Stimulated activated CD4-positive, alpha-beta T cell treated with anti-CD3 and anti-CD28 coated beads, Interleukin-15, amount 100 ng/mL, for 1 hour (primary cell): ENCODE measurements at places on chromosomes 12 and 14.

DNA sequence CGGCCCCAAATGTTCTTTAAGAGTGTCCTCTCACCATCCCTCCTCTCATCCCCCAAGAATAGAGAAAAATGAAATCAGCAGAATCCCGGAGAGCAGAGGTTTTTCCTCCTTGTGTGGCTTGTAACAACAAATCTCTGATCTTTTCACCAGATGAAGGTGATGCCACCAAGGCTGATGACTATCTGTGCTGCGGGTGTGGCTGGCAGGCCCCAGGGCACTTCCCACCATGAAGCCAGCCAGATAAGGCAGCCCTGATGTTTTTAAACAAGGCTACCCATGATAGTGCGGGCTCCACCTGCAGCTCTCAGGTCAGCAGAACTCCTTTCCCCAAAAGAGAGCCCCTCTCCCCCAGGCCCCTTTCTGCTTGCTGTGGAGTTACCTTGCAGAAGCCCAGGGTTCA lies 58.0 kb upstream of the PARP11 start:
- DNase-seq, result no peak

DNA sequence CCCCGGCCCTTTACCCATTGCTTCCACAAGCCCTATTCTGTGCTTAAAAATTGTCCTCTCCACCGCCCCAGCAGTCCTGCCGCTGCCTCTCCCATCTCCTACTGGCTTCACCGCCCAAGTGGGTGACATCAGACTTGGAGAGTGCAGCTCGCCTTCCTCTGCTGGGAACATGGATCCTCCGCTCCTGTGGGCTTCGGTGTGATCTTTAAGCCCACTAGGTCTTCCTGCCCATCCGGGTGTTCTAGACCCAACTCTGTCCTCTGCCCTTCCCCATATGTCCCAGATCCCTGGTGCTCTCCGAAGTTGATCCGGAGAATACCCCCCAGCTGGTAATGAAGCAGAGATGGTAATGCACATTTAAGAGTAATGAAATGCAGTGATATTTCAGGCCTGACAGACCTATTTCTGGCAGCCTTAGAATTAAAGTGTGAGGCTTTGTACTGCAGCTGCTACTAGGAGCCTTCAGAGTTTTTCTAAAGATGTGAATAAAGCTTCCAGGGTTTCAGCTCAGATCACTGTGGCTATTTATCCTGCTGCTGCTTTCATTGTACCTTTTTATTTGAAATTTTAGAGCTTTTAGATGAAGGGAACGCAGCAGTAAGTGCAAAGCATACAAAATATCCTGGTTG lies 22.9 kb upstream of the CTDSP2 start:
- DNase-seq, result no peak

GRCh38 chr14:52992236-52992870 lies 41.5 kb upstream of the FERMT2 start:
- no peak for DNase-seq

DNA sequence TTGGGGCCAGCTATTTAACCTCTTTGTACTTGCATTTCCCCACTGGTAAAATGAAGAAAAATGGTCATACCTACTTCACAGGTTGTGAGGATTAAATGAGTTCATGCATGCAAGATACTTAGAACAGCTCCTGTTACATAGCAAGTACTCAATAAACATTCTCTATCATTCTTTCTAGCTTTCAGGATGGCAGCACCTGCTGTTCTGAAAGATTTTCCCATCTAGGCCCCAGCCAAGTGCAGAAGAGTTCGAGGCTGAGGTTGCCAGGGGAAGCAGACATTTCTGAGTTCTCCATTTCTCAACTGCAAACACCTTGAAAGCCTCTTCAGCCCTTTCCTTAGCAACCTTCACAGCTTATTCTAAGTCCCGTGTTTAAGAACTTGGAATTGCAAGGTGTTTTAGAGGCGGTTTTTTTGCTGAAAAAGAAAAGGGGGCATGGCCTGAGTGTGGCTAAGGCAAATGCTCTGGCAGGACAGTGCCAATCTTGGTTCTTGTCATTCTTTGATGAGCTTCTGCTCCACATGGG lies 73.0 kb upstream of the PRMT8 start:
- DNase-seq, result no peak

- no peak for DNase-seq
These were observed 10.7 kb downstream of the MARS1 start for GRCh38 chr12:57498571-57498970.

DNA sequence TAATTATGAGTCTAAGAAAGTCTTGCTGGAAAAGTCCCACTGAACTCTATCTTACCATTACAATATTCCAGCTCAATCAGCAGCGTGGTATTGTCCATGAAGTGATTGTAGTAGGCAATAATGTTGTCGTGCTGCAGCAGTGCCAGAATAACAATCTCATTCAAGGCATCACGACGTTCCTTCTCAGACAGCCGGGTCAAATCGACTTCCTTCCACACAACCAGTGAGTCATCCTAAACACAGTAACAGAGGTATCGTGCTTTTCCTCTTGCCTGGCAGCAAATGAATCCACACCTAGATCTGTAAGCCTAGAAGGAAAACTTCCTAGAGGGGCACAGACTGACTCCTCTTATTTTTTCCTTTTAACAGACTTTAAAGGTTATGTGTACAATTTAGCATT lies 2.9 kb downstream of the NEK9 start:
- no peak for DNase-seq

DNA sequence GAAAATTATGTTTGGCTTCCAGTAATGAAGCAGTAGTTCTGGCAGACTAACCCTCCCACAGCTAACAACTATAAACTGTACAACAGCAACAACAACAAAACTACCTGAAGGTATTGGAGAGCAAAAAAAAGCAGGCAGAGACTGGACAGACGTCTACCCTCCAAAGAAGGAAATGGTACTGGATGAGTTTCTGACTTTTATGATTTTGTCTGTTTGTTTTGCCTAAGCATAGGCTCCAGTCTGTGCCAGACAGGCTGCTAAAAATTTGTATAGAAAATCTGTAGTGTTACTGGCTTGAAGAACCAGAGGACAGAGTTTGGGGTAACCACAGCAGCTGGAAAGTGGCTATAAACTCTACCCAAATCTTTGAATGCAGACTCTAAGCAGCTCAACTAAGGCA lies 131.3 kb downstream of the SLC25A47 start:
- no peak for DNase-seq

DNA sequence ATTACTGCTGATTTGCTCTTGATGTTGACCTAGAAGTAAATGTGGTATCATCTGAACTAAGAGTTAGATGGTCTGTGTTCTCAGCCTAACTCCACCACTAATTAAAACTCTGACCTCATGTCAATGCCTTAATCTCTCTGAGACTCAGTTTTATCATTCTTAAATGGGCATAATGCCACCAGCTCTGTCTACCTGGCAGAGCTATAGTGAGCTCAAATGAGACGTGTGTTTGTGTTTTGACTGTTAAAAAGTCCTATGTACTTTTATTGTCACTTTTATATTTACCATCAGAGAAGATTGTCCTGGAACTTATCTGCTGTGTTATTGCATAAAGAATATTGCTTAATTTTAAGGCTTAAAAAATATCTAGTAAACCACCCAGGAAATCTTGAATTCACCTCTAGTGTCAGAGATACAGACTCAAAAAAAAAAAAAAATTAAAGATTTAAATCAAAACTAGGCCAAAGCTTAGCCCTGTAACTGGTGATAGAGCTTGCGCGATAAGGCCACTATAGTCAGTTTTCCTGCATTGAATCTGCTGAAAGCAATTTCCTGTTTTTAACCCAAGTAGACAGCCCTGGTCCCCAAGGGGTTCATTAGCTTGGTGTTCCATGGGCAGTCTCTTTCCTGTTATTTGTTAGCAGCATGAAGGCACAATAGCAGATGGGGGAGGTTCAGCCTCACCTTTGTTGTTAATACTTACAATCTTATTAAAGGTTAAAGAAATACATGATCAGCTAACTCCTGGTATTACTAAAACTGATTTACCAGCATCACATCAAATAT lies 261.8 kb downstream of the ATP23 start:
- DNase-seq, result no peak

DNA sequence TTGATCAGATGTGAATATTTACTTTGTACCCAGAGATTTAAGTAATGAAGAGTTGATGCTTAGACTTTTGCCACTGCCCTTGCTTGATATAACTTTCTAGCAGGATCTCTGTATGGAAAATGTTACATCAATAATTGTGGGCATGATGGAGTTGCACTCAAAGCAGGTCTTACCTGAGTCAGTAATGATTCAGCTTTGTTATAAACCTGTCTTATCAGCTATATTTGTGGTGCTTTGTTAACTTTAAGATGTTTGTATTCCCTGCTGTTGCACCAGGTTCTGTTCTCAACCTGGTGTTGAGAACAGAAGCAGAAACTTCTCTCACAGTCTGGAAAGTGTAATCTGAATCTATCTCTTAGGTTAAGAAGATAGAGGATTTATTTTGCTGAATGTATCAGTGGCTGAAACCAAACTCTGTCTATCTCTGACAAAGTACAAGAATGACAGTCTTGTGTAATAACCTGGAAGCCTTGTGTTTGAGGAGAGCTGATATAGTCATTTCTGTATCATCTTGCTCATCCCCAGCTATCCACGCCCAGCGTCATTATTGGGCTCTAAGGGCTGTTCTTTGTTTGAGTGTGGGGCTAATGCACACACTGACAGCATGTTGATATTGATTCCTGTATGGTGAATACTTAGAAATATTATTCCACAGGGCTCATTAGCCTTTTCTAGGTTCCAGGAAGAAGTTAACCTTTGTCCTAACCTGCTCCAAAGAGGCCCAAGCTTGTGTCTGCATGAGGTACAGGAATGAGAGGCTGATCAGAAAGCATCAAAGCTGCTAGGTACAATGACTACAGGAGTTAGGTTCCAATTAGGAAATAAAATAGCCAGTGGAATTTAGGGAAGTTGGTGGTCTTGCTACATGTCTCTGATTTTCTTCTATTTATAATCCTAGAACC lies 3.6 kb downstream of the AKAP6 start:
- no peak for DNase-seq

- DNase-seq, result no peak
These were observed 15.9 kb downstream of the RBMS2 start for GRCh38 chr12:56537546-56537945.

DNA sequence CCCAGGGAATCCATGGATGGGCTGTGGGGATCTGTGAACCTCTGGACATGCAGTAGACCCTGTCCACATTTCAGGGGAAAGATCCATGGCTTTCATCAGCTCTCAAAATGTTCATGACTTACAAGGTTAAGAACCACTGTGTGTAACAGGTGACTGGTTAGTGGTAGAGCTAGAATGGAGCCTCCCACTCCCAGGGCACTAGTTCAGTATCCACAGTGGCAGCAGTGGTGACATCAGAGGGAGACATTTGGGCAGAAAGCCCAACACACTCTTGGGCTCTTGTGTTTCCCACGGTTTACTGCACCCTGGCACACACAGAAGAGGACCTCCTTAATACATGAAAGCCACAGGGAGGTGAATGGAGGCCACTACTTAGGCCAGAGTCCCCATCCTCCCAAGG lies 9.1 kb downstream of the KRT74 start:
- DNase-seq, result no peak

- no peak for DNase-seq
These were observed 25.5 kb downstream of the GXYLT1 start for GRCh38 chr12:42119085-42119633.
